PC-9 (cell line): ENCODE measurements at places on chromosomes 5 and 9.

DNA sequence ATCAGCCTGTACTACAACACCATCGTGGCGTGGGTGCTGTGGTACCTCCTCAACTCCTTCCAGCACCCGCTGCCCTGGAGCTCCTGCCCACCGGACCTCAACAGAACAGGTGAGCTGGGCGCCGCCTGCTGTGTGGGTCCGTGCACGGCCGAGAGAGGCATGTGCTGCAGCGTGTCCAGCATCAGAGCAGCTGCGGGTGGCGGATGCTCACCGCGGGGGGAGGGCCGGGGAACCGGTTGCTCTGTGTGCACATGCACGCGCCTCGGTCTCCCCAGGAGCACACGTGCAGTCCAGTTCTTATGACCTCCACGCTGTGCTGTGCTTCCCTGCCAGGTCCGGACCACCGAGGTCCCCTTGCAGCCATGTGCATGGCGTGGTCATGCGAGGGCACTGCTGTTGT is 7.6 kb downstream of the SLC6A18 start:
- H3K36me3 ChIP-seq, result no peaks in the 10 kb centered on the region
- DNase-seq, result no peak
- H3K4me1 ChIP-seq, result no peaks in the 10 kb centered on the region; the same call in 1 of the 2 replicates
- H3K27ac ChIP-seq, result no peak overlapping the region
- H3K27me3 ChIP-seq, result peaks cover 100% of the 10 kb centered on the region

- no peaks in the 10 kb centered on the region for H3K36me3 ChIP-seq
- no peak overlapping the region for H3K4me3 ChIP-seq
- no peak overlapping the region for H3K27ac ChIP-seq
- H3K27me3 ChIP-seq, result no peaks in the 10 kb centered on the region
Measured at GRCh38 chr9:23850690-23851629, 24.9 kb upstream of the ELAVL2 start.

DNA sequence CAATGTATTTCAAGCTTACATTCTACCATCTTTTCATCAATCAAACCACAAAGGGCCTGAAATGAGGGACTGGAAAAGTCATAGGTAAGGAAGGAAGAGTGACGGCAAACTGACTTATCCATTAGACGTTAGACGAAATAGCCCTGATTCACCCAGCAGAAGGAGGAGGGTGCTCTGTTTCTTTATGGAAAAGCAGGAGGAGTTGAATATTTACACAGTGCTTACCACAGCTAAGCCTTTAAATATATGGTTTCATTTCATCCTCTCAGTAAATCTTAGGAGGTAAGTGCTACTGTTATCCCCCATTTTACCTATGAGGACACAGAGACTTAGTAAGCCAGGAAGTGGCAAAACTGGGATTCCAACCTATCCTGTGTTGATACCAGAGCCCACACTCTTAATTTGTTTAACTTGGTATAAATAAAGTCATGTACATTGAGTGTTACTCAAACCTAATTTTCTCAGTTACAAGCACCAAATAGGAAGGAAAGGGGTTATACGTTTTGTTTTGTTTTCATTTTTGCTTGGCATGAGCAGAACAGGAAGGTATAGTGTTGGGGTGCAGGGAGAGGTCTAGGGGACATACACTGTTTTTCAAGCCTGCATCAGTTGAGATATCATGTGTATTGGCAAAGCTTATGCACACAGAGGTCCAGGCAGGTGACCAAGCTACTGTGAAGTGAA is 98.1 kb upstream of the IFNK start:
- H3K27ac ChIP-seq, result peak overlapping the region; percentile 36; the same call in 1 of the 2 replicates
- no peak overlapping the region for H3K4me3 ChIP-seq
- peaks cover 33% of the 10 kb centered on the region for H3K4me1 ChIP-seq
- H3K27me3 ChIP-seq, result no peaks in the 10 kb centered on the region
- DNase-seq, result no peak

DNA sequence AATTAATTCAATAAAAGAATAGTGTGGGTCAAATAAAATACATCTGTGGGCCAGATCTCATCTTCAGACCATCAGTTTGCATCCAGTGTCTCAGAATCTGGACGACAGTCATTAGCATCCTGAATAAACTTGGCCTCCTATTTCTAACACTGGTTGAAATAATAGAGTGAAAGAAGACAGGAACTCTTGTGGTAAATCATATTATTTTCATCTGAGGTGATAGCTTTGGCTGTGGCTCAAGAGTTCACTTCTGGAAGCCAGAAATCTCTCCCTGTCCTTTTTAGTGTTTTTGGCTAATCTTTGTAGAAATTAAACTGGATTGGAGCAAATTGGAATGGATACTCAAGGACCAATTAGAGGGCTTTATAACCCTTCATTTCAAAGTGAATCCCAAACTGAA is 63.4 kb upstream of the HMHB1 start:
- no peak overlapping the region for H3K27ac ChIP-seq
- H3K4me3 ChIP-seq, result no peak overlapping the region
- H3K27me3 ChIP-seq, result no peaks in the 10 kb centered on the region
- H3K36me3 ChIP-seq, result no peaks in the 10 kb centered on the region
- DNase-seq, result no peak

- H3K27me3 ChIP-seq, result no peaks in the 10 kb centered on the region
- peak overlapping the region; percentile 96 for H3K27ac ChIP-seq
- H3K4me1 ChIP-seq, result peaks cover 28% of the 10 kb centered on the region
- DNase-seq, result no peak
- peaks cover 19% of the 10 kb centered on the region; the same call in 1 of the 2 replicates for H3K36me3 ChIP-seq
Measured at GRCh38 chr5:42951293-42951840, 88.8 kb downstream of the ANXA2R start.

DNA sequence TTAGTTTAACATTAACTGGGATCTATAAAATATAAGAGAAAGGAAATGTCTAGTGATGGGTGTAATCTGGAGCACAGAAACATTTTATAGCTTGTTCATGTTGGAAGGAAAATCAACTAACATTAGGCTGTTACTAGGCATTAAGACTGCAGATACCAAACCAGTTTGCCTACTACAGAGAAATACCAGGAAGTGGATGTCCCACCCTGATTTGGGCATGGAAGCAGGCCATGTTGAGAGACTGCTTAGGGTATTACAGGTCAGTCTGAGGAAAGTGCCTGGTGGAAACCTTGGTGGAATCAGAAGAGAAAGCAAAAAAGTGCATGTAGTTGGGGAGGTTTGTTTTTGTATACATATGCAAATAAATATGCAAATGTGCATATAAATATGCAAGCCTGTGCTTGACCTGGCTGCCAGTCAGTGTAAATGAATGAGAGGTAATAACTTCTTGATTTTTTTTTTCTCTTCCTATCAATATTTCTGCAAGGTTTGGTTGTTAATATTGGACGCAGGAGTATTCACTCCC is 9.6 kb upstream of the CCDC112 start:
- peaks cover 21% of the 10 kb centered on the region for H3K4me1 ChIP-seq
- peak; percentile 55 for DNase-seq
- no peaks in the 10 kb centered on the region for H3K27me3 ChIP-seq
- H3K36me3 ChIP-seq, result no peaks in the 10 kb centered on the region

DNA sequence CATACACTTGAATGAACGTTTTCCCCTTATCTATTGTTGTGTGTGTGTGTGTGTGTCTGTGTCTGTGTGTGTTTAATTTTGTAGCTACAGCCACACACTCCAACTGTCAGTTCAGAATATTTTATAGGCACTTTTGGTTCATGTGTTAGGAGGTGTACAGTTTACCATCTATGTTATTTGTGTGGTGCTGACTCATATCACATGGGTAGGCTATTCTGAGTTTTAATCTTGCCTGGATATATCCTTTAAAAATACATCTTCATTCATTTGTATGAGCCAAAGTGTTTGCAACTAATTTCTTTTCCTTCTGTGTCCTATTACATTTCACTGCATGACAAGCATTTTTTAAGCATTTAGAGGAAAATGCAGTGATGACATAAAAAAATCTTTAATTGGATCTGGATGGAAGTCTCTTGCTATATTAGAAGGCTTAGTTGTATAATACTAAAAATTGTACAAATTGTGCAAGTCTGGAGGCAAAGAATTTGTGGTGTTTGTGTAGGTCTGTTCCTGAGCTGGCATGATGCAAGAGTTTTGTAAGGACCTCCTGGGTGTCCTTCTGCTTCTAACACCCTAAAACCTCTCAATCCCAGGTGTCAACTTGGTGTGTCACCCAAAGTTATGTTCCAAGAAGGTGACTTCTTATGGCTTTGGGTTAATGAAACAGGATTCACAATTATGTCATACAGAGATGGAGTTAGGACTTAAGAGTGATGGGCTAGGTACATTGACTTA is 52.4 kb upstream of the HMHB1 start:
- no peak overlapping the region for H3K4me3 ChIP-seq
- no peaks in the 10 kb centered on the region for H3K36me3 ChIP-seq
- no peak for DNase-seq

GRCh38 chr5:111144352-111144930 is 52.3 kb downstream of the WDR36 start:
- H3K4me3 ChIP-seq, result no peak overlapping the region
- H3K36me3 ChIP-seq, result no peaks in the 10 kb centered on the region
- DNase-seq, result no peak
- no peaks in the 10 kb centered on the region for H3K4me1 ChIP-seq
- H3K27ac ChIP-seq, result no peak overlapping the region

DNA sequence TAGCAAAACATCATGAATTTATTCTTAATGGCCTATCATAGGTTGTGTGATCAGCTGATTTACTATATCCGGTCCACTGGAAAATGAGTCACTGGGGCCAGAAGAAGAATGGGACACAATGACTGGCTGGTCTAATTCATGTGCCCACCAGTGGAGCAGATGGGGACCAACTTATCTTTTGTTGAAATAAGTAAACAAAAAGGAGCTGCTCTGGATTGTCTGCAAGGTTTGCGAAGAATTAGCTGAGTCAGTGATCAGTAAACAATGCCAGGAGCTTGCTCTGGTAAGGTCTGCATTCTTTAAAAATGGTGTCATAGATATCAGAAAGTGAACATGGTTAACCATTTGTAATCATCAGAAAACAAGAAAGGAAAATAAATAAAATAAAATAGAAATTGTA is 128.0 kb downstream of the RASEF start:
- H3K4me1 ChIP-seq, result peaks cover 28% of the 10 kb centered on the region
- no peaks in the 10 kb centered on the region for H3K27me3 ChIP-seq
- peak; percentile 94 for DNase-seq
- H3K36me3 ChIP-seq, result no peaks in the 10 kb centered on the region
- H3K4me3 ChIP-seq, result no peak overlapping the region

GRCh38 chr5:128770907-128771306 is 194.4 kb upstream of the SLC27A6 start:
- no peak for DNase-seq
- no peaks in the 10 kb centered on the region for H3K4me1 ChIP-seq
- H3K4me3 ChIP-seq, result no peak overlapping the region
- no peaks in the 10 kb centered on the region for H3K27me3 ChIP-seq

DNA sequence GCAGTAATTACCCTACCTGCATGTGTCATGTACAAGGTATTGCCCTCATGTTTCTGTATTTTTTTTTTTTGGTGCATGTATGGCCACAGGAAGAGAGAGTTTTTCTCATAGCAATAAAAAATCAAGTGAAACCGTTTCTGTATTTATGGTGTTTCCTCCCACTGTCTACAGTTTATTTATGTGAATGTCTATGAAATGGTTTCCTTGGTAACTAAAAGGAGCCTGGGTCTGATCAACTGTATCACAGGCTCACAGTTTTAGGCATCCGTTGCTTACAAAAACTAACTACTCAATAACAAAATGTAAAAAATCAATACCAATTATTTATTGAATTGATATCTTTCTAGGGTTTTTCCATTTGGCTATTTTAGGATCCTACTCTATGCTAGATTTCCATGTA is 464.4 kb downstream of the TAF11L14 start:
- H3K4me1 ChIP-seq, result no peaks in the 10 kb centered on the region
- no peaks in the 10 kb centered on the region; the same call in 1 of the 2 replicates for H3K27me3 ChIP-seq
- H3K4me3 ChIP-seq, result no peak overlapping the region

DNA sequence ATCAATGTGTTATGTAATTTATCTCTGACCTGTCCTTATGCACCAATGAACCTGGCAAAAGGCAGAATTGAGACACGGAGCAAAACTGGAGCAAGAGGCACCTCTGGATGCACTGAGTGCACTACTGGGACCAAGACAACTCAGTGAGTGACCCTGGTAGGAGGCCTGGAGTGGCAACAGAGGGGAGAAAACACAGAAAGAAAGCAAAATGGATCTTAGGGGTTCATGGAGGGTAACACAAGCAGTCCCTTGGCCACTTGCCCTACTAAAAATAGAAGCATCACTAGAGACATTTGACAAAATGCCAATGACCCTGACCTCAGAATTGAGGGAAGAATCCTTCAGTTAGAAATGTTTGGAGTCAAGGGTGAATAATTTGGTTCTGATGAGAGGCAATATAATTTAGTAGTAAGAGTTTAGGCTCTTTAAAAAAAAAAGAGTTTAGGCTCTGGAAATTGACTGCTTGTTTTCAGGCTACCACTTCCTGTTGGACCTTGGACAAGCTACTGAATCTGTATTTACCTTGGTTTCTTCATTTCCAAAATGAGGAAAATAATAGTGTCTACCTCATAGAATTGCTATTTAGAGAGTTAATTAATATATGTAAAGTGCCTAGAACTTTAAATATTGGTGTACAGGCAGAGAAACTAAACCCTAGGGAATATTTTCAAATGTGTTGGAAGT is 234.9 kb upstream of the TARS1 start:
- H3K4me1 ChIP-seq, result no peaks in the 10 kb centered on the region
- no peak overlapping the region for H3K27ac ChIP-seq
- H3K27me3 ChIP-seq, result no peaks in the 10 kb centered on the region
- H3K36me3 ChIP-seq, result no peaks in the 10 kb centered on the region

DNA sequence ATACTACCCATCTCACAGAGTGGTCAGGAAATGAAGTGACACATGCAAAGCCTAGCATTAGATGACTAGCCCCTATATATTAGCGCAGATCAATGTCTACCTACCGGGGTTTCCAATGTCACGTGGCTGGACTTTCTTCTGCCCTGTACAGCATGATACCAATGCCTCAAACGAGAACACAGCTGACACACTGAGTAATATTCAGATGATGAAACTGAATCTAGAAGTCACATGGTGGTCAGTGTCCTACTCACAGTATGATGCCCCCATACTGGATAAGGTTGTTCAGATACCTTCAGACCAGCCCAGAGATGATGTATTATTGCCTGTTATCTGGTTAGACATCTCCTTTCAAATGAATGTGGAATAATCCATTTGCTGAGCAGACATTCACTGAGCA is 71.1 kb upstream of the FRRS1L start:
- no peak overlapping the region for H3K27ac ChIP-seq
- H3K4me3 ChIP-seq, result no peak overlapping the region
- no peaks in the 10 kb centered on the region for H3K27me3 ChIP-seq
- peaks cover 14% of the 10 kb centered on the region; the same call in 1 of the 2 replicates for H3K4me1 ChIP-seq

- no peaks in the 10 kb centered on the region for H3K36me3 ChIP-seq
- H3K4me1 ChIP-seq, result no peaks in the 10 kb centered on the region
- no peak overlapping the region for H3K4me3 ChIP-seq
- no peaks in the 10 kb centered on the region for H3K27me3 ChIP-seq
- no peak for DNase-seq
Measured at GRCh38 chr5:113122053-113122452, 145.5 kb downstream of the DCP2 start.

GRCh38 chr9:14650596-14650995 is 42.6 kb downstream of the ZDHHC21 start:
- no peak overlapping the region for H3K4me3 ChIP-seq
- no peak for DNase-seq
- peaks cover 12% of the 10 kb centered on the region for H3K36me3 ChIP-seq
- no peak overlapping the region for H3K27ac ChIP-seq
- H3K27me3 ChIP-seq, result no peaks in the 10 kb centered on the region
- no peaks in the 10 kb centered on the region for H3K4me1 ChIP-seq
